WTC11 (cell line): ENCODE measurements at places on chromosomes 16 and 17. TPM values are rescaled to one million over a fixed set of nuclear protein-coding genes. Genes with fewer than 3 reads are reported as not detected.

GRCh38 chr16:81315271-81316175 is 761 bp downstream of the GAN start:
- peaks cover 4% of the 10 kb centered on the region; the same call in 1 of the 2 replicates for H3K27me3 ChIP-seq
- H3K27ac ChIP-seq: peak overlapping the region; percentile 71; the same call in 1 of the 2 replicates
- H3K4me1 ChIP-seq: peaks cover 41% of the 10 kb centered on the region
- peaks cover 3% of the 10 kb centered on the region for H3K36me3 ChIP-seq
- DNase-seq: peak; percentile 23

GRCh38 chr16:70158261-70158939 is 15.2 kb upstream of the CLEC18C start:
- H3K4me1 ChIP-seq: no peaks in the 10 kb centered on the region
- H3K27ac ChIP-seq: no peak overlapping the region
- H3K4me3 ChIP-seq: no peak overlapping the region
- H3K27me3 ChIP-seq: no peaks in the 10 kb centered on the region

DNA sequence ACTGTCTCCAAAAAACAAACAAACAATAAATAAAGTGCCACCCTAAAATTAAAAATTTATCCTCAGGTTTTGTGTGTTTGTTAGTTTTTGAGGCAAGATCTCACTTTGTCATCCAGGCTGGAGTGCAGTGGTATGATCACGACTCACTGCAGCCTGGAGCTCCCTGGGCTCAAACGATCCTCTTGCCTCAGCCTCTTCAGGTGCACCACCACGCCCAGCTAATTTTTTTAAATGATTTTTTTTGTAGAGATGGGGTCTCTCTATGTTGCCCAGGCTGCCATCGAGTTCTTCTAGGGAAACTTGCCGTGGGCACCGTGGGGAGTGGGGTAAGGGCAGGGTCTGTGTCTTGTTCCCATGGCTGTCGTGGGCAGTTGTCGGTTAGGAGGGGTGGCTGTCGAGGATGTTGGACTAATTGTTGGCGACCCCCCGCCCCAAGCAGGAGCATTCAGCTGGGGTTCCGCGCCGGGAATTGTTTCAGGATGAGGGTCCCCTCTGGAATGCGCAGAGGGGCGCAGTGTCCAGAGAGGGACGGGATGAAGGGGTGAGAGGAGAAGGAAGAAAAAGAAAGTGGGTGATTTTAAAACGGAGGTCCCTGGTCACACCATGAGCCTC is 1.1 kb upstream of the RNF213 start:
- H3K4me1 ChIP-seq: peaks cover 66% of the 10 kb centered on the region
- DNase-seq: no peak
- no peaks in the 10 kb centered on the region for H3K27me3 ChIP-seq

DNA sequence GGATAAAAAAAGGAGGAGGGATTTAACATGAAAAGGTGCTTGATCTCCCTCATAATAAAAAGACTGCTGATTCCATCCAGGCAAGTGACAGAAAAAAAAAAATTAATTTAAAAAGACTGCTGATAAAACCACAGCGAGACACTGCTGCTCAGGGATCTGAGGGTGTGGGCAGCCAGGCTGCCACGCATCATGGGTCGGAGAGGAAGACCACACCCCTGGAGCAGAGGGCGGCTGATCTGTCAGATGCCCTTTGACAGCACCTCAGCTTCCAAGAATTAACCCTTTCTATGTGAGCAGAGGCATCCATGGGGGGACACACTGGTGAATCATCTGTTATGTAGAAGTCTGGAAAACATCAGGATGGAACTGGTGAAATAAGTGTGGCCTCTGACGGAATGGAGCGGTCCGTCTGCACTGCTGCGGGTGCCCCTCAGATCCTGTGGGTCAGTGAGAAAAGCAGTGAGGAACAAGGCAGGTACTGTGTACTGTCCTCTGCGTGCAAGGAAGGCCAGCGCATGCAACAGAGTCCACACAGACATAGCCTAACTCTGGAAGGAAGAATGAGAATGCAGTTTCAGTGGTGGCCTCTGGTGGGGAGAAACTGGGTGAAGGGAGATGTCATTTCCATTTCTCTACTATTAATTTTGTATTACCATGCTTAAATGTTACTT is 19.8 kb downstream of the MAPT start:
- H3K4me1 ChIP-seq: no peaks in the 10 kb centered on the region
- peaks cover 7% of the 10 kb centered on the region for H3K27me3 ChIP-seq
- H3K4me3 ChIP-seq: no peak overlapping the region
- no peak overlapping the region for H3K27ac ChIP-seq
- H3K36me3 ChIP-seq: peaks cover 11% of the 10 kb centered on the region

GRCh38 chr17:76726776-76727718 is at the start of gene METTL23:
METTL23 (plus strand) TSS chr17:76726839; CDS start chr17:76729711, 2,872 bp downstream.
- H3K27ac ChIP-seq: peak within 1 kb of the TSS; percentile 93
- peaks cover 21% of the 10 kb centered on the region for H3K36me3 ChIP-seq
- peak within 1 kb of the TSS; percentile 89 for H3K4me3 ChIP-seq
- DNase-seq: peak; percentile 70
- H3K27me3 ChIP-seq: no peaks in the 10 kb centered on the region

- peaks cover 23% of the 10 kb centered on the region for H3K27me3 ChIP-seq
- no peak for DNase-seq
- peaks cover 30% of the 10 kb centered on the region for H3K4me1 ChIP-seq
- peak overlapping the region; percentile 98 for H3K4me3 ChIP-seq
- H3K36me3 ChIP-seq: peaks cover 17% of the 10 kb centered on the region
Measured at GRCh38 chr16:29789775-29790182, 772 bp upstream of the KIF22 start.

DNA sequence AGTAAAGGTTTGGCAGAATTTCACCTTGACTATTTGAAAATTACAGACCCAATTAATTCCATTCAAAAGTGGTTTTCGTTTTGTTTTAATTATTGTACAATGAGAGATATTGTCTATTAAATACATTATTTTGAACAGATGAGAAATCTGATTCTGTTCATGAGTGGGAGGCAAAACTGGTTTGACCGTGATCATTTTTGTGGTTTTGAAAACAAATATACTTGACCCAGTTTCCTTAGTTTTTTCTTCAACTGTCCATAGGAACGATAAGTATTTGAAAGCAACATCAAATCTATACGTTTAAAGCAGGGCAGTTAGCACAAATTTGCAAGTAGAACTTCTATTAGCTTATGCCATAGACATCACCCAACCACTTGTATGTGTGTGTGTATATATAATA is 72.6 kb downstream of the CDK12 start:
- no peak overlapping the region for H3K4me3 ChIP-seq
- H3K4me1 ChIP-seq: no peaks in the 10 kb centered on the region
- peaks cover 21% of the 10 kb centered on the region for H3K36me3 ChIP-seq
- no peak for DNase-seq

DNA sequence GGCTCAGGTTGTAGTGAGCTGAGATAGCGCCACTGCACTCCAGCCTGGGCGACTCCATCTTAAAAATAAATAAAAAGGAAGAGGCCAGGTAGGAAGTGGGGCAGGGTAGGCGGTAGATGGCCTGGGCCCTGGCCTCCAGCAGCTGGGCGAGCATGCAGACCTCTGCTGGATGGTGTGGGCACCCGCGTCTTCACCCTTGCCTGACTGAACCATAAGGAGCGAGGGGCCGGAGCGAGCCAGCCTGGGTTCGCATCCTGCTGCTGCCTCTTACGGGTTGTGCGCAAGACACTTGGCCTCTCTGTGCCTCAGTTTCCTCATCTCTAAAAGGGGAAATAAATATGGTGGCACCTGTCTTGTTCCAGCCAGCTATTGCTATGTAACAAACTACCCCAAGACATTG is 146.1 kb upstream of the GSE1 start:
- H3K4me3 ChIP-seq: no peak overlapping the region
- no peak for DNase-seq
- no peak overlapping the region for H3K27ac ChIP-seq
- peaks cover 11% of the 10 kb centered on the region for H3K4me1 ChIP-seq
- peaks cover 31% of the 10 kb centered on the region for H3K27me3 ChIP-seq

GRCh38 chr16:47732523-47733111 is 271.5 kb downstream of the PHKB start:
- peaks cover 30% of the 10 kb centered on the region for H3K4me1 ChIP-seq
- H3K27ac ChIP-seq: peak overlapping the region; percentile 22; the same call in 1 of the 2 replicates
- no peak for DNase-seq
- H3K36me3 ChIP-seq: no peaks in the 10 kb centered on the region
- no peaks in the 10 kb centered on the region for H3K27me3 ChIP-seq

DNA sequence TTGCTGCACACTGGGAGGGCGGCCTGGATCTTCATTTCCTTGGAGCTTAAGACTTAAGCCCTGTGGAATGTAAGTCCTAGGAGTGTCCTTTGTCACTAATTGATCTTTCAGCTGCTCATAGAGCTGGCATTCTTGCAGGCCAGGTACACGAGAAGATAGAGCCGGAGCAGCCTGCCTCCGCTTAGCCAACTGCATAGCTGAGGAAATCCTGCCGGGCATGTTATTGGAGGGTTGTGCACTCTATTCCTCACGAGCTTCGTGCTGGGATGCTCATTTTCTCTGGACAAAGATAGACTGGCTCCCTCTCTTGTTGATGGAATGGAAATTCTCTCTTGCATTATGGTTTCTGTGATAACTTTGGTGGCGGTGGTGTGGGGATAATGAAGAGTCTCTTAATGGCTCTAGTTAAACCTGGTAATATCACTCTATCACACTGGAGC is 76.9 kb downstream of the RPA1 start:
- H3K27me3 ChIP-seq: peaks cover 85% of the 10 kb centered on the region
- no peaks in the 10 kb centered on the region for H3K36me3 ChIP-seq
- peaks cover 2% of the 10 kb centered on the region for H3K4me1 ChIP-seq
- DNase-seq: no peak

GRCh38 chr17:1808644-1809043 is 21.1 kb downstream of the SMYD4 start:
- H3K4me1 ChIP-seq: no peaks in the 10 kb centered on the region
- peaks cover 35% of the 10 kb centered on the region for H3K36me3 ChIP-seq
- H3K27me3 ChIP-seq: no peaks in the 10 kb centered on the region

DNA sequence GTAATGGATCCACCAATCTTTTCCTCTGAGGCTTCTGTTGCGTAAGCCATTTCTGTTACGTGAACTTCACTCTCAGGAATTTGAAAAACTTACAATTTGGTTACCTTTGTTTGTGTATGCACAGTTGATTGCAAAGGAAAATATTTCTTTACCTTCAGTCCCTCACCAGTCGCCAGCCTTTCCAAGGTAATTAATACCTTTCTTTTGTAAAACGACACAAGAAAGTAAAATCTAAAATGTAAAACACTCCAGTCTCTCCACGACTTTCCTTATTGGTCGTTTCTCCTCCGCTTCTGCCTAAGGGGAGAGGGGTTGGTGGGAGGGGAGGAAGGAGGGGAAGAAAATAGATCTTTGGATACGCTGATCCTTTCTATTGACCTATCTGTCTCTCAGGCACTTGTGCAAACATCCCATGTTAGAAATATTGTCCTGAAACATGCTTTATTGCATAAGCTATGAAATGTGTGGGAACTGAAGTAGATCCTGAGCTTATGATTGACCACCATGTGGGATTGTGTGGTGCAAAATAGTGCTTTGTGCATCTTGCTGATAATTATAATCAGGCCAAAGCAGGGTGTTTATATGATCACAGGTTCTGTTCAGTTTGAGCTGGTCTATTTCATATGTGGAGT is 32.4 kb upstream of the EFCAB13 start:
- no peak for DNase-seq
- peaks cover 29% of the 10 kb centered on the region for H3K27me3 ChIP-seq
- no peaks in the 10 kb centered on the region for H3K36me3 ChIP-seq
- no peak overlapping the region for H3K4me3 ChIP-seq
- peaks cover 14% of the 10 kb centered on the region for H3K4me1 ChIP-seq
- no peak overlapping the region for H3K27ac ChIP-seq

GRCh38 chr17:65772989-65773388 is 211.5 kb upstream of the AXIN2 start:
- DNase-seq: no peak
- H3K27me3 ChIP-seq: no peaks in the 10 kb centered on the region
- H3K4me1 ChIP-seq: peaks cover 20% of the 10 kb centered on the region
- no peak overlapping the region for H3K27ac ChIP-seq

GRCh38 chr16:26316683-26317464 is 625.1 kb downstream of the HS3ST4 start:
- no peaks in the 10 kb centered on the region for H3K36me3 ChIP-seq
- H3K27ac ChIP-seq: no peak overlapping the region
- no peak overlapping the region for H3K4me3 ChIP-seq
- peak; percentile 65 for DNase-seq
- H3K4me1 ChIP-seq: peaks cover 8% of the 10 kb centered on the region

RND2 gene
- 46.9 to 51.8 TPM (median 50.2 TPM) in 3 replicates for total RNA-seq

CTRB1 gene
- 3.9 to 5.7 TPM (median 5.7 TPM) in 3 replicates for total RNA-seq

CSNK2A2 gene
- total RNA-seq: 113 to 118 TPM (median 114 TPM) in 3 replicates

MYH8 gene
- total RNA-seq: not detected in 3 replicates

SLC13A2 gene
- total RNA-seq: not detected in 3 replicates

SPIRE2 gene
- 19.7 to 21.1 TPM (median 20.5 TPM) in 3 replicates for total RNA-seq
